ENCODE measurements at places on chromosomes 6 and 20.

DNA sequence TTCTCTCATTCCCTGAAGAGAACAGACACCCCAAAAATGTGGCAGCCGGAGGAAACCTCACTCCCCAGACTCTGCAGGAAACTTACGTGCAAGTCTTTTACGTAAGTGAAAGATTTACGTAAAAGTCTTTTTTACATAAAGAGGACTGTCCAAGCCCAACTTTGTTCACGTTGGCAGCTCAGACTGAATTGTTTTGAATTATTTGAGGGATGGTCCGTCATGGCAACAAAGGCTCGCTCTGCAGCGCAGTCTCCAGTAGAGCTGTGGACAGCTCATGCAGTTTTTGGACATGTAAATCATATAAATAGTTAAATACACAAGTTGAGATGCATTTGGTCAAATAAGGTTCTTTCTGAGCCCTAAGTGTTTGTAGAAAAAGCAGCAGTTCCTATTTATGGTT, 394.8 kb downstream of the QKI start:
- no peak for DNase-seq

DNA sequence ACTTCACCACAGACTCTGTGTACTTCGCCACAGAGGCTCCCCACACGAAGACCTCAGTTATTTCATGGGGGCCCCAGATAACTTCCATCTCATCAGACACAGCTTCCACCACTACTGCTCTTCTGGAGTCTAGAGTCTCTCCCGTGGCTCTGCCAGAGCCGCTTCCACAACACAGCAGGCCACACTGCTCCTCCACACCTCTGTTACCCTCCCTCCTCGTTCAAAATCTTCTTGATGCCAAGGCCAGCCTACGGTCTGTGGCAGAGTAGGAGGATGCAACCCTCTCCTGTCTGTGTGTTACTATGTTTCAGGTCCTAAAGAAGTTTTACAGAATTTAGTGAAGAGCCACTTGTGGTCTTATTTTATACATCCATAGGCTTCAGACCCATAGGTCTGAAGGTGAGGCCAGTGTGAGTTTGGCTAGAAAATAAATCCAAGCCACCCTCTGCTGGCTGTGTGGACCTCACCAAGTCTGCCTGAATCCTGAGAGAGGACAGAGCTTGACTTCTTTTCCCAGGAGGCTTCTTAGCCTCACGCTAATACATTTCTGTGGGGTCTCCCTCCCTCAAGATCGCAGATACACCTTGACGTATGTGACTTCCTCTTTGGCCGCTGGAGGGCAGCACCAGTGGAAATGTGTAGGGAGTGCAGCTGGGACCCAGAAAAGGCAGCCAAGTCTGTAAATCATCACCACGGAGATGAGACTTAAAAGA, 197.7 kb downstream of the FAXC start:
- DNase-seq, result no peak

- DNase-seq, result no peak
Observed at GRCh38 chr6:137846772-137847313, 20.2 kb upstream of the TNFAIP3 start.

DNA sequence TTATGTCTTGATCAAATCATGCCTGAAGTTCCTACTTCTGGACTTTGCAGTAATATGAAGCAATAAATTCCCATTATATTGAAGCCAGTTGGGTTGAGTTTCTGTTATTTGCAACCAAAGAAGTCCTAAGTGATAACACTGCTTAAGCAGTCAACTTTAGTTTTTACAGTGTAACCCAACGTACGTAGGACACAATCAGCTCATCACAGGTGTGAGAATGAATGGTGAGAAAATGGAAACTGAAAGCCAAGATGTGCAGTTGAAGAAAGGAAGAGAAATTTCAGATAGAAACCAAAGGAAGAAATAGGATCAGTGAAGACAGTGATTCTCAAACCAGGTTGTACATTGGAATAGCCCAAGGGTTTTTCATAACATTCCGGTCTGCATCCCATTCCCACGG, 211.4 kb upstream of the ZFP64 start:
- no peak for DNase-seq

GRCh38 chr20:7285918-7286556, 518.6 kb downstream of the BMP2 start:
- no peak for DNase-seq

- no peak for DNase-seq
Observed at GRCh38 chr6:42125231-42125630, 17.2 kb downstream of the C6orf132 start.
